ENCODE measurements at places on chromosomes 7 and 10.
A peak's percentile ranks its signal among the peaks of the same experiment; 100 is the strongest.

DNA sequence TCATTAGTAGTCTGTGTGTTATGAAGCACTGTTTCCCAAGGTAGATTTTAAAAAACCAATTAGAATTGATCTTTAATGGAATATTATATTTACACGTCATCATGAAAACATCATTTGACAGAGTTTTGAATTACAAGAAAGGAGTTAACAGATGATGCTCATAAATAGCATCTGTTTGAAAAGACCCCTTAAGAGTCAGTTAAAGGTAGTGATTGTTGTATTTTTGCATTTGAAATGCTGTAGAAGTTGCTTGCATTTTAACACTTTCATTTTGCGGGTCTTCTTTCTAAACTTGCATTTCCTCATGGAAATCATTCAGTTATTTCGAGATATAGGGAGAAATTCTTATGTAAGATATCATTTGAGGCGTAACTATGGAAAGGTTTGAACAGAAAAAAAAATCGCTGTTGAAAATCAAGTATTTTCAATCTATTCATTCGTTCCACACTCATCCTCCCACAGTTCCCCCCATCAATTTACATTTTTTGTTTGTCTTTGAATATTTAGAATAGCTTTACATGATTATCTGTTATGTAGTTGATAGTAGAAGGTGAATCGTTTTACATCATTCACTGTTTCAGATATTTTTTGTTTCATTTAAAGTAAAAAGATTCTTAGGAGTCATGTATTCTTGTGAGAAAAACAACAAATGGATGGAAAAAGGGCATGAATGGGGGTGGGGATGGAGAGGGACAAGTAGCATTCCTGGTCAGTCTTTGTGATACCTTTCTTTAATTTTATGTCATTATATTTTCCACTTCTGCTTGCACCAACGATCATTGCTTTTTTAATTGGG lies 3.0 kb upstream of the SKIDA1 start:
- DNase-seq = peak; percentile 61

DNA sequence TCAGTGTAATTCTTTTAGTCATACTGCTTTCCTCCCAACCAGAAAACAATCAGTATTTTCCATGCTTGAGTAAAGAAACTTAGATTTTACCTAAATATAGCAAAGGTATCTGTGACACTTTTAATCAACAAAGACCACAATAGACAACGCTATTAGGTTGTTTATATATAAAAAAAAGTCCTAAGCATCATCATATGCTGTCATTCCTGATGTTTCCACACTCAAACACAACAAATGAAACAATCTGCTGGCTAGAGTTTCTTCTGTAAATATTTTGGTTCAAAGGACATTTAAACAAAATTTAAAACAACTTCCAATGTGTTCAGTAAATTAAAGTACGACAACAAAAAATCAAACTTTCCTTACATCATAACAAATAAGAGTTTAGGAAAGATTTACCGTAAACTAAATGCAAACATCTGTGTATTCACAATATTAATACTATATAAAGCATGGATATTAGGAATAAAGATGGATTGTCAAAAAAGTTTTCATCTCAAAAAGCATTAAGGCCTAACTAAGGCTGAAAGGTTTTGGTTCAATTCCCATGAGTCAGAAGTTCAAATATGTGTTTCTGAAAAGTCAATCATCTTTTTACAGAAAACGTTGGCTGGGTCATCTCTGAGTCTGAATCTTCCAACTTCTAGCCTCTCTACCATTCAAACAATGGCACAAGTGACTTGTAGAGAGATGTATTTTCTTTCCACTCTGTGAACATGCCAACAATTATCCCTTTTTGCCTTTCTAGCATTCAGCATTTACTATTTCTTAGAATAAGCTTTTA lies 157.1 kb downstream of the CRPPA start:
- no peak for DNase-seq

- no peak for DNase-seq
Measured at GRCh38 chr7:4225881-4226523, 456.1 kb upstream of the FOXK1 start.

DNA sequence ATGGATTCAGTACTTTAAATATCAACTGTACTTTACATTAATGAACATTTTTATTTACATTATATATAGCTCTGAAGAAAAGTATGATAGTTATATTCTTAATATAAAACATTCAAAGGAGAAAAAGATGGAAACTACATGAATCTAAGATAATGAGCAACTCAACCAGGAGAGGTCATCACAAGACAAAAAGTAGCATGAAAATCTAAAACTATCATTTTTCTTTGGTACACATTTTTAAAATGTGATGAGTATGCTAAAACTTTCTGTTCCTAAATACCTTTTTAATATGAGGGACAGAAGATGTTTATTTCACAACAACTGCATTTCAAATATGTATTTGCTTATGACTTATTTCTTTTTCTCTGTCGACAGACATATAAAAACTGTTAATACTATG lies 2.4 kb downstream of the CNTNAP2 start:
- DNase-seq = peak; percentile 17

DNA sequence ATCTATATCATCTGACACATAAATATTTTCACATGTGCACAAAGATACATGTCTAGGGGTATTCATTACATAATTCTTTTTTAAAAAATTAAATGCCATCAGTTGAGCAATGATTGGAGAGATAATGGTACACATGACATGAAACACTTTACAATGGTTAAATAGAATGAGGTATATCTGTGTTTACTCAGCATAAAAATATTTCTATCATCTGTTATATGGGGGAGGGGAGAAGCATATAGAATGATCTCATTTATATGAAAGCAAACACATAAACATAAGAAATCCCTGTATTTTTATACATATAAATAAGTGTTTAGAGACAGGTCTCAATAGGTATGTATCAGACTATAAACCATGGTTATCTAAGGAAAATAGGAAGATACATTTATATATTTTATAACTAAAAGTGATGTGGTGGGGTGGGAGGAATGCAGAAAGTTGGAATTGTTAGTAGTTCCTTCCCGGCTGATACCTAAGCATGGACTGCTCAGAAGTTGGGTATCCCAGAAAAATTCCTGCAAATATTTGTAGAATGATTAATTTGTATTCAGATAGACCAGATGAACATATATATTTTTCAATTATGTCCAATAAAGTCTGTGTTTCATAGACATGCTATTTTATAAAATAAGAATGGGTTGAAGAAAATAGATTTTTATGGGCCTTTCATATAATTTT lies 75.1 kb downstream of the SHOC2 start:
- no peak for DNase-seq

DNA sequence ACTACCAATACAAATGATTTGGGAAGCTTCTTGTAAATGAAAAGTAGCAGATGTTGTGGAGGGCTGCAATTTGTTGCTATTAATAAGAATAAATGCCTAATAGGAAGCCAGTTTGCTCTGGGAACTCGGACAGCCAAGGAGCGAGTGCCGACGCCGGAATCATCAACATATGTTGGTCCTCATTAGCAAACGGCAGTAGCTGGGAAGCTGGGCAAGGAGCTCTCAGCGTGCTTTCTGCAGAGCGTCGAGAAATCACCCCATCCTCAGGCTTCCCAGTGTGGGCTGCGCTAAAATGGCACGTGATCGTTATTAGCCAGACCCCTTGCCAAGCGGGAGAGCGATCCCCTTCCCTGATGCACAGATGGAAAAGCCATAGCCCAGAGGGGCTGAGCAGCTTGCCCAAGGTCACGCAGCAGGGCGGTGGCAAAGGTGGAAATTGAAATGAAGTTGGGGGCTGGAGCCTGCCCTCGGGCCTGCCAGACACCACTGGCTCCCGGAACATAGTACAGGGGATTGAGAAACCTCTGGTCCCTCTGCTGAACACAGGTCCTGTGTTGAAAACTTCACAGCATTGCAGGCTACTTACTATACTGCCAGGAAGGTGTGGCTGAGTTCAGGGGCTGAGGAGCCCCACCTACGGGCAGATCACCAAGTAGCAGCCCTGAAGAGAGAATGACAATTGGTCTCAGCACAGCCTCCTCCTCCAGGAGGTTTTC lies 326.9 kb downstream of the PLXNA4 start:
- DNase-seq = peak; percentile 31

DNA sequence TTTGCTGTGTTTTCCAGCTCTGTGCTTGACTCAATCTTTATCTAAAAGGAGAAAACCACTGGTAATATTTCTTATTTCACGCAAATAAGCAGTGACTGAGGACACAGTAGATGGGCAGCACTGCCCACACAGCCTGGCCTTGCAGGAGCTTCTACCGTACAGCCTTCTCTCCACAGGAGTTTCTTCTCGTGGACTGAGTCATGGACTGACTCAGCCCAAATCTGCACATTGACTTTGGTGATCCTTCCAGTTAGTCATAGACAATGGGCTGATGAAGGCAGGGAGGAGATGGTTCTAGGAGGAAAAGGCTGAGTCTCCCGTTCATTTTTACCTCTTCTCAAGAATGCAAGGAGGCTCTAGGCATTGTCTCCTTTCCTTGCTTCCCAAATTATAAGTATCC lies 200.7 kb downstream of the RAPGEF5 start:
- DNase-seq = peak; percentile 30

GRCh38 chr10:97334370-97335175 lies at the start of gene FRAT2:
Gene FRAT2 (minus strand): TSS chr10:97334729. CDS start chr10:97334572, 157 bp downstream.
- DNase-seq = peak; percentile 96

DNA sequence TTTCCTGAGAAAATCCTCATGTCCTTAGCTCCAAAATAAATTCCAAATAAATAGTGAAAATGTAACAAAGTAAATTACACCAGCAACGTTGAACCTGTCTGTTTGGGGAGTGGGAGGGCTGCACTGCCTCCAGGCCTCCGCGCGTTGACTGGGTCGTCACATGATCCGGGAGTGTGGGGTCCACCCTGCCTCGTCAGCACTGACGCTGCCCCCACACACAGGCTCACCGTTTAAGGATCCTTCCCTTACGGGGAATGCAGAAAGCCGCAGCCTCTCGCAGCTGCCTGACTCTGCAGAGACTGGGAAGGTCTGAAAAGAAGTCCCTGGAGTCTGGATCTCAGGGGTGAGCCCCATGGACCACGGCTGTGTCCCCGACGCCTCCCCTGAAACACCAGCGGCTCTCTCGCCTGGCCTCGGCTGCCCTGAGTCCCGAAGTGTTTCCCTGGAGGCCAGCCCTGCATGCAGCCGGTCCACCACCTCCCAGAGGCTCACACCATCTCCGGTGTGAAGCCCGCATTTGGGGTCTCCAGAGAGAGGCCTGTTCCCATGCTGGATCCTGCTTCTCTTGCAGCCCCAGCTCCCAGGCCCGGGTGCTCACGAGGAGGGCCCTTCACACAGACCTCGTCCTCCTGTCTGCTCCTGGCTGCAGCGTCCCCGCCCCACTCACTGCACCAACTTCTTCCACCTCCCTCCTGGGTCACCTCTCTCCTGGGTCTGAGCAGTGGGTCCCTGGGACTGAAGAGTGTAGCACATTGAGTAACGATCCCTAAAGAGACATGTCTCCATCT lies 49.5 kb upstream of the ADGRA1 start:
- no peak for DNase-seq

DNA sequence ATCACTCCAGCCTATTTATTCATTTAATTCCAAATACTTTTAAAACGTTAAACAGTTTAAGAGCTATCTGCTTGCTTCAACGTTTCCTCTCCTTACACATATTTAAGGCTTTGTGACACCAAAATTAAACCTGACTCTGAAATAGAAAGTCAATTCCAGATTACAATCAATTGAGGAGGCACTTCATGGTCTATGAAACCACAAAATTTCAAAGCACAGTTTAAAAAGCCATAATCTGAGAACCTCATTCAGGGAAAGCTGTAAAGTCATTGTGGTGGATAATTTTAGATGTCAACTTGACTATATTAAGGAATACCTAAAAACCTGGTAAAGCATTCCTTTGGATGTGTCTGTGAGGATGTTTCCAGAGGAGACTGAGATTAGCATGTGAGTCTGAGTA lies 6.2 kb downstream of the SNX13 start:
- no peak for DNase-seq

DNA sequence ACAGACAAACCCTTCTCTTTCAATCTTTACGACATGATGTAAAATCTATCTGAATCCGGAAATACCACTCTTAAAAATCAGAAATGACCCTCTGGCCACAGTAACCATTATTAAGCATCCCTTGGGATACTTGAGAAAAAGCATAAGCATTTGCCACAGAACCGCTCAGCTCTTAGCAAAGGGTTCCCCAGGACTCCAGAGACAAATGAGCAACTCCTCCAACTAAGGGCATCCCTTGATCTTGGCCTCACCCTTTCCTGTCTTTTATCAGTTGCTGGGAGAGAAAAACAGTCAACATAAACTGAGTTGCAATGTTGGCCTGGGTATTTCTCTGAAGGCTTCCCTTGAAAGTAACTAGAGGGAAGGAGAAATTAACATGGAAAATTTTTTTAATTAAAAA lies 3.5 kb downstream of the PDLIM1 start:
- no peak for DNase-seq

- no peak for DNase-seq
Measured at GRCh38 chr10:28184810-28185209, 118.1 kb downstream of the MPP7 start.

GRCh38 chr7:86784765-86785164 lies 141.1 kb downstream of the GRM3 start:
- DNase-seq = no peak

- peak; percentile 43 for DNase-seq
Measured at GRCh38 chr7:9120331-9120730, 686.9 kb downstream of the NXPH1 start.

DNA sequence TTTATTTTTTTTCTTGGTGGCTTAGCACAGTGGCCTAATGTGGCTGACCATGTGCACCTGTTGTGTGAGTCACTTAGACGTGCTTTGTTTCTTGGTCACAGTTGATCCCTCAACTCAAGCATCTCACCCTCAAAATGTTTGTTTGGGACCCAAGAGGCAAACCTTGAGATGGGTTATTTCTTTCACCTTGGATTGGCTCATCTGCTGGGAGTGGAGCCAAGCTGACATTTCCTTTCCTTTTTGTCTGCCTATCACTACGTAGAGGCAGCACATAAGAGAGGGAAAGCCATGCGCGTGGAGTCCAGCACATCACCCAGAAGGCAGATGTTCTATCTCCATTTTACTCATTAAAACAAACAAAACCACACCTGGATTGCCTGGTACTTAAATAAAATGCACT lies 6.4 kb upstream of the PRKCQ start:
- DNase-seq = no peak

GRCh38 chr7:127578711-127579275 lies 6.6 kb downstream of the GCC1 start:
- no peak for DNase-seq

GRCh38 chr7:92100534-92100933 lies 33.7 kb downstream of the CYP51A1 start:
- DNase-seq = no peak

GRCh38 chr7:87513735-87514335 lies 38.4 kb upstream of the ABCB4 start:
- DNase-seq = no peak

DNA sequence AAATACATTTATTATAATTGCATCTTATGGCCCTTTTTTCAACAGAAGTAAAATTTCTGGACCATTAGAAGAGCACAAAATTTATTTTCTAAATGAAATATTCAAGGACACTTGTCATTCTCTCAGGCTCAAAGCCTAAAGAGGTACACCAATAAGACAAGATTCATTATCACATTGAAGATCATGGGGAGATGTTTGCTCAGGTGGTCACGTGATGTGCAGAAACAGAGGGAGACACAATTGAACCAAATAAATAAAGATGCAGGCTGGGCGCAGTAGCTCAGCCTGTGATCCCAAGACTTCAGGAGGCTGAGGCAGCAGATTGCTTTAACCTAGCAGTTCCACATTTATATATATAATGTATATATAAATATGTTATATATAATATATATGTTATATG lies 53.2 kb upstream of the TMEM254 start:
- no peak for DNase-seq

GRCh38 chr7:32519763-32520162 lies 24.5 kb downstream of the AVL9 start:
- no peak for DNase-seq
